CD8-positive, alpha-beta memory T cell (primary cell): ENCODE measurements at places on chromosomes 7 and 10.

DNA sequence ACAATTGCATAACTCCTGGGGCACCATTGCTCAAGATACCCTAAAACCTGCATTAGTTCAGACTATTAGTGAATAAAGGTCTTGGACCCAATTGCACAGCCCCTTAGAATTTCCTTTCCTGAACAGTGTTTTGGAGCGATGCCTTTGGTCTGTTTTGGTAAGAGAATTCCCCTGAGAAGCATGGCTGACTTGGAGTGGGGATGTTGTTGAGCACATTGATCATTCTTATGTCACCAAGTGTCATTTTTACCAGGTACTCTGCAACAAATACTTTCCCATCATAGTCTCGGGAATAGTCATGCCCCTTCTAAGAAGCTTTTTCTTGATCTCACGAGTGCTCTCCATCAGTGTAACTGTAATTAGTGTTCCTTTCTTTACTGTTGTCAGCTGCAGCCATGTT, 229.7 kb downstream of the GFRA1 start:
- DNase-seq: no peak

DNA sequence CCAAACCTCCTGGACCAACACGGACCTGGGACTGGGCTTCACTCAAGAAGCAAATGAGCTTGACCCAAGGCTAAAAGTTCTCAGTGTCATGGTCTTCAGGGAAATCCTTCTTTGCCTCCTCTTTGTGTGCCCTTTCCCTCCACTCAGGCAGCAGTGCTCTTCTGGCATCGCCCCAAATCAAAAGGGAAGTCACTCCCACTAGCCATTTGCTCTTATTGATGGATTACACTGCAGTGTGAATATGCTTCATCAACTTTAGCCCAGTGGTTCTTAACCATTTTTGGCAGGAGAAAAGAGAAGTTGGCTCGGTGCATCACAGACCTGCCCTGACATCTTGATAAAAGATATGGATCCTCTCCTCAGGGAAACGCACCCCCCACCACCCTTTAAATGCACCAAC, 19.2 kb upstream of the IKZF1 start:
- DNase-seq: no peak

DNA sequence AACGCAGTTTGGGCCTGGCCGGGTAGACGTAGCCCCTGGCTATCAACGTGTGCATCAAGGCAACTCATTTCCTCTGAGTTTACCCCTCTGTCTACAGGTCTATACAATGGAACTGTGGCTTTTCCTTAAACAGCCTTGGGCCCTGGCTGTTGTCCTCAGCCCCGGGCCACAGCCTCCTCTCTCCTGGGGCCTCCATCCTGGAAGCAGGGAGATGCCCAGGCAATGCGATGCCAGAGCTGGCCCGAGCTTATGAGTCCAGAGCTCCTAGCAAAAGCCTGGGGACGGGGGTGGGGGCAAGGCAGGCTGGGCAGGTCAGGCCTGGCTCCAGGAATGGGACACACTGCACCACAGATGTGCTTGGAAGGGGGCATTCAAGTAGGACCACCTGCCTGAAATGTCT, 89.6 kb upstream of the SMNDC1 start:
- no peak for DNase-seq

GRCh38 chr7:71843676-71844075, 568.5 kb downstream of the CALN1 start:
- DNase-seq: no peak

- DNase-seq: no peak
These were observed 137.9 kb downstream of the ANLN start for GRCh38 chr7:36527549-36527913.

DNA sequence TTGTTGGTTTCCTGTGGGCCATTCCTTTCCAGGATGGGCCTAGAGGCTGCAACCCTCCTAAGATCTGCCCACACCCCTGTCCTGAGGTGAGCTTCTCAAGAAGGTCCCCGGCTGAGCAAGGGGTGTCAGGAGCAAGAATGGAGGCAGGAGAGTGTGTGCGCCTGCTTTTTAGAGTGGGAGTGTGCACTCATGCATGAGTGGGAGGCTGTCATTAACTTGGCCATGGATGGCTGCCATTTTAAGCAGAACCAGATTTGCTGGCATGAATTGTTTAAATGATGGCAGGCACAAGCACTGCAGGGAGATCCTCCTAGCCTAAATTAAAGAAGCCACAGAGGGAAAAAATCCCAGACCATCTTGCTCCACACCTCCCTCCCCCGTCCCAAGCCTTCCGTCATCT, 2.9 kb upstream of the SGPL1 start:
- DNase-seq: no peak

DNA sequence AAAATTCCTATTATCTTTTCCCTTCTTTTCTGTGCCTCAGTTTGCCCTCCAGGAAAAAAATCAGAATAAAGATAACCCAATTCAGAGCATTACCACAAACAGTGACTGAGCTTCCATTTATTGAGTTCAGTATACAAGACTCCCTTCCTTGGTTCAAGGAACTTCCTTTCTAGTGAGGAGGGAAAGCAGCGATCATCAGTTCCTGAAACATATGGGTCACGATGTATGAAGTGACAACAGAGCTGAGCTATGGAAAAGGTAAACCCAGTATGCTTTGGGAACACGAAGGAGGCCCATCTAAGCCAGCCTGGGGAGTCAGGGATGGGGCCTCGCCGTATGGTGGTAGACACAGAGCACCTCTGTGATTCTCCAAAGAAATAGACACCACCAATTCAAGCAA, 15.8 kb downstream of the C10orf71 start:
- no peak for DNase-seq

GRCh38 chr10:11678074-11678793, 63.9 kb upstream of the ECHDC3 start:
- DNase-seq: no peak

DNA sequence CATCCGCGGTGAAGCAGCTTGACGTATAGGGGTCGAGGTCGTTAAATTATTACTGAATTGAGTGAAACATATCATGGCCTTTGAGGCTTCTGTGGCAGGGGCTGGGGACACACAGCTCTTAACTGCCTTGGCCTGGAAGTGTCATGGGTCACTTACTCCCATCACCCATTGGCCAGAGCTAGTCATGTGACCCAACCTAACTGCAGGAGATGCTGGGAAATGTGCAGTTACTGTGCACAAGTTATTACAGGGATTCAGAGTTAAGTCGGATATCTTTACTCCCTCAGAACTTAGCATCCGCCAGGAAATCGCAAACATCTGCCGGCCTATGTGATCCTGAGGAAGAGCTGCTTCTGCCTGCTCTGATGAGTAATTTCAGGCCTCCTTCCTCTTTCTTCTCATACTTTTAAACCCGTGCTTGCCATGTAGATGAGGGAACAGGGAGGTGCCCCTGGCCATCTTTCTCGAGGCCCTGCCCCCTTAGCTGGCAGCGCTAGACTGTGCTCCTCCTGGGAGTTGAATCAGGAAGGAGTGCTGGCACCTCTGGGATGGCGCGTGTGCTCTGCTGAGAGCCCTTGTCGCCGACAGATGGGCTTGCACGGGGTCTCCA, 203.6 kb downstream of the TCF7L2 start:
- no peak for DNase-seq

GRCh38 chr7:154843670-154844237, 159.2 kb downstream of the PAXIP1 start:
- no peak for DNase-seq
